Upper lobe of left lung (tissue), 6 donors: ENCODE measurements at places on chromosomes 5 and 9.

- no peak for DNase-seq
Observed at GRCh38 chr5:15835514-15835913, 335.5 kb downstream of the FBXL7 start.

DNA sequence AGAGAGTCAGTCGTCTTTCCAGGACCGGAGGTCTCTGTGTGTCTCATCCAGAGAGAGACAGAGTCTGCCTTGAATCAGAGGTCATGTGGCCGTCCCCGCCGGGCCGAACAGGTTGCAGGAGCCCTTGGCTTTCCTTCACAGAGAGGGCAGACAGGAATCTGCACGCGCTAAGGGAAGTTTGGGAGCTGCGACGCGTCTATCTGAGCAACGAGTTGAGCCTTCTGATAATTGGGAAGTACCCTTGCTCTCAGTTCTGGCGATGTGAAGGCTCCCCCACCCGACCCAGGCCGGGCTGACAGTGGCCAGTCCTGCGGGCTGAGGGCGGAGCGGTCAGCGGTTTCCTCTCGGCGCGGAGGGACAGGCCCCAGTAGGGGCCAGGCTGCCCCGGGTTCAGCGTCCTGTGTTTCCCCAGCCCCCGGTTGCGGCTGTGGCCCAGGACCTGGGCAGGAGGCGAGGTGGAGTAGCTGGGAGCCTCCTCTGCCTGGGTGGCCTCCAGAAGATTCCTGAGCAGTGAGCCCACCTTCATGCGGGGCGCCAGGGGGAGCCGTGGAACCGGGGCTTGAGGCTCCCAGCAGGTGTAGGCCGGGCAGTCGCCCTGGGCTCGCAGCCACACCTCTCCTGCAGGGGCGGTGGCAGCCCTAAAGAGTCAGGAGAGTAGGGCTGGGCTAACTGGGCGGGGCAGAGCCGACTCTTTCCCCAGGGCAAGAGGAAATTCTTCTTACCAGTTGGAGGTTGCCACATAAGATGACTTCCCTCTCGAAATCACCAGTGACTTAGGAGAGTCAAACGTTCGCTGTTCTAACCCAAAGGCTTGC lies 13.9 kb downstream of the NR2F1 start:
- DNase-seq = peak; percentile 82

GRCh38 chr5:81292130-81292529 lies 9.3 kb upstream of the ZCCHC9 start:
- DNase-seq = no peak

- no peak for DNase-seq
Observed at GRCh38 chr5:3163626-3164025, 412.1 kb upstream of the IRX2 start.

DNA sequence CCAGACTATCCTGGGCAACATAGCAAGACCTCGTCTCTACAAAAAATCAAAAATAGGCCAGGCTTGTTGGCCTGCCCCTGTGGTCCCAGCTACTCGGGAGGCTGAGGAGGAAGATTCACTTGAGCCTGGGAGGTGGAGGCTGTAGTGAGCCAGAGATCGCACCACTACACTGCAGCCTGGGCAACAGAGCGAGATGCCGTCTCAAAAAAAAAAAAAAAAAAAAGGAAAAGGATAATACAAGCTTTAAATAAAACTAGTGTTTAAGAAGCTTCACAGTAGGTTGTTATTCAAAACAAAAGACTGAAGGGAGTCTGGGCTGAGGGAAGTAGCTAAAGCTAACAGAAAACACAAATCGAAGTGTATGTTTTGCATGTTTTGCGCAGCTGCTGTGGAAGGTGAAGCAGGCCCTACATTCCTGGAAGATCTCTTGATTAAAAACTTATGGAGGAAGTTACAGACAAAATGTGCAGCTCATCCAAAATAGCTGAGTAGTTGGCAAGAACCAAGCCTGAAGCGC lies 581 bp upstream of the C9orf40 start:
- DNase-seq = no peak

- no peak for DNase-seq
Observed at GRCh38 chr9:112836394-112836793, 54.3 kb downstream of the SLC46A2 start.

DNA sequence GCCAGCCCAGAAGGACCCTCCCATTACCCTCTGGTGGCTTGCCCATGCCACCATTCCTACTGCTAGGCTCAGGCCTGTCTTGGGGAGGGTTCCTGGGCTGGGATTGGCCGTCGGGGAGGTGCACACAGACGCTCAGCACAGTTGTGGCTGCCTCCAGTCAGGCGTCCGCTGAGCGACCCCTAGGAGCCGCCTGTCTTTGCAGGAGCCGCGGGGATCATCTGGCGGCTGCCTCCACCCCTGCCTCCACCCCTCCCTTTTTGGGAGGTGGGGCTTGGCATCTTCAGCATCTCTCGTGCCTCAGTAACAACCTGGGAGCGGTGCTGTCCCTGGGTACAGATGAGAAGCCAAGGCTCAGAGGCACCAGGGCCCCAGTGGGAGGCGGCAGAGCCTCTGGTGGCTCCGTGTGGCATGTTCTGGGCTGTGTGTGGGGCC lies 39.6 kb downstream of the RXRA start:
- DNase-seq = no peak

- no peak for DNase-seq
Observed at GRCh38 chr5:152151940-152152339, 227.3 kb upstream of the GLRA1 start.

DNA sequence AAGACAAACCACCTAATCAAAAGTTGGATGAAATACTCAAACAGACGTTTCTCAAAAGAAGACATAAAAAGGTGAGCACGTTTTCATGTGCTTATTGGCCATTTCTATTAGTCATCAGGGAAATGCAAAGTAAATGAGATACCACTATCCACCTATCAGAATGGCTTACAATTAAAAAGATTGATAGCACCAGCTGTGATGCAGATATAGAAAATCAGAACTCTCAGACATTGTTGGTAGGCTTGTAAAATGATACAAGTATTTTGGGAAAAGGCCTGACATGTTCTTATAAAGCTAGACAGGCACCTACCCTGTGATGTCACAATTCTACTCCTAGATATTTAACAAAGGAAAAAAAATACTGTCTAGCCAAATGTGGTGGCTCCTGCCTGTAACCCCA lies 44.0 kb upstream of the SLC30A5 start:
- DNase-seq = no peak

GRCh38 chr9:34502891-34503290 lies 19.9 kb downstream of the ENHO start:
- DNase-seq = no peak

GRCh38 chr5:69295088-69295754 lies 37.4 kb downstream of the CCDC125 start:
- DNase-seq = no peak

DNA sequence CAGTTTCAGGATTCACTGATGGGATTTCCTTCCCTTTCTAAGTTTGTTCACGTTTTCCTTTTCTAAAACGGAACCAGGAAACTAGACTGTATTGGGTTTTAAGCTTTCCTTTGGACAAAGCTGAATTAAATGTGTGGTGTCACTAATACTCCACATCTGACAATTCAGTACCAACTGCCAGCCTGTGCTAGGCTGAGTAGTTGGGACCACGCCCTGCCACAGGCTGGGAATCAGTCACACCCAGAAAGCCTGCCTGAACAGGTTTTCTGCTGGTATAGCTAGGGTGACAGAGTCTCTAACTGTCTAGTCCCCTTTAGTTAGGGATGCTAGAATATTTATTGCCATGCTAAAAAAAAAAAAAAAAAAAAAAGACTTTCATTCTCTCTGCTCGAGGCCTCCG lies 15.6 kb downstream of the SPACA9 start:
- DNase-seq = no peak

GRCh38 chr9:89637787-89638186 lies 33.0 kb downstream of the GADD45G start:
- DNase-seq = no peak

DNA sequence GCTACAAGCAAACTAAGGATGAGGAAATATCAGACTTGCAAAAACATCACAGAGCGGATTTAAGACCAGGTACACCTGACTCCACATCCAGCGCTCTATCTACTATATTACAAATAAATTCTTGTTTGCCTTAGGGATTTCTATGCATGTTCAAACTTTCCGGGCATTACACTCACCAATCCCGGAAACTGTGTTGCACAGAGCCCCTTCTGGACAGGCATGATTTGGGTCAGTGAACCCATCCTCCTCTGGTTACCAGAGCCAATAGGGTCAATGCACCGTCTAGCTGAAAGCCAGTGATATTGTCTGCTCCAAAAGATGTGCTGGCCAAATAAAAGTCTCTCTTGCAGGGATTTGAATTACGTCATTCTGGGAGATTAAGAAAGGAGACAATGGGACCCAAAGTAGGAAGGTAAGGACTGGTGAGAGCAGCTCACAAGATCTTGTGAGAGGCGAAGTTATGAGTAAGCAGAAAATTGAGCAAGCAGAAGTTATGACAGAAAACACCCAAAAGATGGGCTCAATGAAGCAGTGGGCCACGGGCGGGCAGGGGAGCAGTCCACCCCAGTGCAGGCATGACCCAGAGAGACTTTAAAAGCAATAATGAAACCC lies 155.8 kb upstream of the RAI14 start:
- no peak for DNase-seq

DNA sequence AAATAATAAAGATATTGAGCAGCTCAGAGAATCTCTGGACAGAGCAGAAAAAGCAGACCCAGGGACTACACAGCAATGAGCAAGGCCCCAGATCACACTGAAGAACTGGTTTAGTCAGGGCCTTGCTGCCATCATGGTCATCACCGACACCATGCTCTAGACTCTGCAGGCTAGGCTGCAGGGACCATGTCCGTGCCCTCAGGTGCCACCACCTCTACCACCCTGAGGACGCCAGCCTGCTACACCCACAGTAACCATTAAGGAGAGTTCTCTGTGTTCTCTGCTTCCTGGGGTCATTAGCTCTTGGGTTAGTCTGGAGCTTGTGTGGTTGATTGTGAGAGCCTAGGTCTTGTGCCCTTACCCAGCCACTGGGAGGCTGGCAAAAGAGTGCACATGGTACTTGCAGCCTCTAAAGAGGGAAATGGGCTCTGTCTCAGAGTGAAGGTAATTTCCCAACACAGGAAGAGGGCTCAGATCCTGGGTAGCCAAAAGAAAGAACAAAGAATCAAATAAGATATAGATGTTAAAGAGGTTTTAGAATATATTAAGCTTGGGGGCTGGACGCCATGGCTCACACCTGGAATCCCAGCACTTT lies 31.9 kb upstream of the JADE2 start:
- DNase-seq = no peak

DNA sequence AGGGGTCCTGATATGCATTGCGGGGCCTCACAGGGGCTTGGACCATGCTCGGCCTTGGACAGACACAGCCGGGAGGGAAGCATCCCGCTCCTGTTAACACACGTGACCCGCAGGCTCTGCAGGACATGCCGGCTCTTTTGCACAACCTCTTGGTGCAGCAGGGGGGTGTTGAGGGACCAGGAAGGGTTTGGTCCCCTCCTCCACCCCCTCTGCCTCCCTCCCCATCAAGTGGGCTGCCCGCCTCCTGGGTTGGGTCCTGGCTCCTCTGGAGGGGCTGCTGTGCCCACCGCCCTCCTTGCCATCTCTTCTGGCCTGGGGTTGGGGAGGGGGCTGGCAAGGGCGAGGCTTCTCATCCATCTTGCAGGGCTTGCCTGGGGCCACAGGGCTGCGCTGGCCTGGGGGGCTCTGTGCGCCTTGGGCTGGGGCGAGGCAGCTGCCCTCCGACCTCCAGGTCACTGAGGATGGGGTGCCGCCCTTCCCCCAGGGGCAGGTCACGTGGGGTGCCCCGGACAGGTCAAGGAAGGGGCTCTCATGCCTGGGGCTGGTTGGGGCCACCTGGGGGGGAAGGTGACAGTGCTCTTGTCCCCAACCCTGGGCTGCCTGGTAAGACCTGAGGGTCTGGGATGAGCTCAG lies 16.8 kb upstream of the SLC9A3 start:
- no peak for DNase-seq

GRCh38 chr5:92552206-92553160 lies 1028.5 kb downstream of the NR2F1-AS1 start:
- DNase-seq = no peak

DNA sequence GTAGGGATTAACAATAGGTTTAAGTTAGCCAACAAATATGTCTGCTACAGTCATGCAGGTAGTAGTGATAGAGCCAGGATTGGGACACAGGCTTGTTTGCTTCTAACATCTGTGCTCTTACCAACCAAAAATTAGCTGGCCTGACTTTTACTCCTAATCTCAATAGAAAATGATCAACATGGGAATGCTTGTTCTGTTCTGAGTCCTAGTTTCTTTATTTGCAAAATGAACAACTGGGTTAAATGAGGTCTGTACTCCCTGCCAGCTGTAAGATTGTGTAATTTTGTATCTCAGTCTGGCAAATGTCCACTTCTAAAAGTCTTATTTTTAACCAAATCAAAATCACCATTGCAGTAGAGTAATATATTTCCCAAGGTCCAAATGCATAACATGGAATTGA lies 216.8 kb downstream of the NMUR2 start:
- no peak for DNase-seq

GRCh38 chr5:158456756-158457155 lies 597.8 kb upstream of the CLINT1 start:
- DNase-seq = no peak

DNA sequence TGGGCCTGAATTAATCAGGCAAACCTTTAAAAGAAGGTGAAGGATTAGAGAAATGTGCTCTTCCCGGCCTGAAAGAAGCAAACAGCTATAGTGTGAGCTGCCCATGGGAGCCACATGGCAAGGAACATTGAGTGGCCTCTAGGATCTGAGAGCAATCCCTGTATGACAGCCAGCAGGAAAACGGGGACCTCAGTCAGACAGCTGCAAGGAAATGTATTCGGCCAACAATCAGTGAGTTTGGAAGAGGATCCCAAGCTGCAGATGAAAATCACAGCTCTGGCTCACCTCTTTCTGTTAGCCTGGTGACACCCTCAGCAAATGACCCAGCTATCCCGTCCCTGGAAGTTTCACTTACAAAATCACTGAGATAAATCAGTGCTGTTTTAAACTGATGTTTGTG lies 309.2 kb downstream of the SH3GL2 start:
- no peak for DNase-seq

- DNase-seq = no peak
Observed at GRCh38 chr9:6811436-6811835, 53.7 kb downstream of the KDM4C start.

DNA sequence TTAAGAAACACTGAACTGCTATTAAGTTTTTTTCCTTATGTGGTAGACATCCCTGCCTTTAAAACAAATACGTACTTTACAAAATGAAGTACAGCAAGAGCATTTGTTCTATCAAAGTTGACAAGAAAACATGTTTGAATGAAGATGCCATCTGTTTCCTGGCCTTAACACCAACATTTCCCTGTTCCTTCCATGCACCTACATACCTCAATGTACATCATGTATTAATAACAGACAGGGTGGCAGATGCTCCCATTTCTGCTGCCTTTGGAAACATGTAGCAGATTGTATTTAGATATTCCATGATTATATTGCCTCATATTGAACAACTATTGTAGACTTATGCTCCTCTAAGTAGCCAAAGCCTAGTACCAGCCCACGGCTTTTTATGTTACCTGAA lies 104.4 kb downstream of the PJA2 start:
- DNase-seq = no peak
